ENCODE measurements at places on chromosomes 16 and 17. TPM values are rescaled to one million over a fixed set of nuclear protein-coding genes. Genes with fewer than 3 reads are reported as not detected.

- no peak for DNase-seq
Measured at GRCh38 chr17:5864741-5865657, 205.2 kb upstream of the WSCD1 start.

GRCh38 chr17:6556121-6557039 is at the start of gene PITPNM3:
PITPNM3 (minus strand) TSS chr17:6556555; CDS start chr17:6556406, 149 bp downstream.
- no peak for DNase-seq

DNA sequence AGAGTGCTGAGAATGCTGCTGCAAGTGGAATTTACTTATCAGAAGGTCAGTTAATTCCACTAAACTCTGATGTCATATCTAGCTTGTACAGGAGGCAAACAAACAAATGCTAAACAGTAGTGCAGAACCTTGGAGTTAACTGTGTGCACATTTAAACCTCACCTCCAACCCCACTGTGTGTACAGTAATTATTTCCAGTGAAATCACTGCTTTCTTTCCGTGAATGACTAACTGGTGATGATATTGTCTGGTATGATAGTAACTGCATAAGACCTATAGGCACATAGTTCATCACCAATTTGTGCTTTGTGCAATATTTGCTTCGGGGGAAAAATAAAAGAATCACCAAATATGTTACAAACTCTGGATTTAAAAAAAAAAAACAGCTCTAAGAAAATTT is 492.5 kb upstream of the HSBP1 start:
- no peak for DNase-seq

DNA sequence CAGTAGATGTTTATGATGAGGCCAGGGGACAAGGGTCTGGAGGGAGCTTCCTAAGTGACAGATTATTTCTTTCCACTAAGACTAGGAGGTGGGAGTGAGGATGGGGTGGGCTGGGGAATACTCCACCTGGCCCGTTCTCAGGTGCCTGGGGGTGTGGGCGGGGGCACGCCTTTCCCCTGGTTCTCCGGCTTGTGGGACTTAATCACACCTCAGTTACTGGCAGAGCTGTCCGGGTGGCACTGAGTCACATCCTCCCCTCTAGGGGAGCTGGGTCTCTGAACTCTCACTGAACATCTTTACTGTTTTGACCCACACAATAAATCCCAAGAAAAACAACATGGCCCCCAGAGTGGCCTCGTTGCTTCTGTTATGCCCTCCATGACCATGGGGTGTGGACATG is 332.8 kb downstream of the MAF start:
- DNase-seq: no peak

- no peak for DNase-seq
Measured at GRCh38 chr17:16989230-16989952, 17.5 kb upstream of the TNFRSF13B start.

- peak; percentile 73 for DNase-seq
Measured at GRCh38 chr16:27253526-27253930, 15.0 kb downstream of the NSMCE1 start.

DNA sequence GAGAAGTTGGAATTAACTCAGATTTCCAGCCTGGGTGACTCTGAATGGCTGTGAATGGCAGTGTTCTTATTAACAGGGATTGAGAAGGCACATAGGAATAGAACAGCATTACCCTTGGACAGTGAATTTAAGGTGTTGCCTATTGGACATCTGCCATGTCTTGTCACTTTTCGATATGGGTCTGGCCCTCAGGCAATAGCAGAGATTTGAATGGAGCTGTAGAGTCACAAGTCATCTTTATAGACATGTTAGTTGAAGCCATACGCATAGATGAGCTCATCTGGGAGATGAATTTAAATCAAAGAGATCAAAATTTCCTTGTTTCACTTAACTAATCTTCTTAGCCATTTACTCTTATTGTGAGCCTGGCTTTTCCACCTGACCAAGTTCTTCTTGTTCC is 14.9 kb upstream of the DHRS11 start:
- DNase-seq: no peak

- no peak for DNase-seq
Measured at GRCh38 chr16:24013054-24013636, 177.4 kb downstream of the PRKCB start.

DNA sequence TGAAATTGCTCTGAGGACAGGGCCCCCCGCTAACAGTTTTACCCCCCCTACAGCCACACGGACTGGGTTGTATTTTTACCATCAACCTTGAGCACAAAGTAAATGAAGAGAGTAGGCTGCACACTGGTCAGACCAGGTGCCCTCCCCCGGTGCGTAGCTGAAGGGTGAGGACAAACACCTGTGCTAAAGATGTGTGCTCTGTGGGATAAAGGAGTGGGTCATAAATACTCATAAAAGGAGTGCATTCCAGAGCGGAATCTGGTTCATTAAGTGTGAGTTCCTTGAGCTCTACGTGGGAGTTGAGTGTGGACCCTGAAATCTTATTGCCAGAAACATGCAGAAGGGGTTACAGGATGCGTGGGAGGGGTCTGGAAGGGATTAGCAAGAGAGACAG is 217.0 kb downstream of the CCDC182 start:
- no peak for DNase-seq

- DNase-seq: no peak
Measured at GRCh38 chr17:34616148-34616547, 36.8 kb downstream of the TMEM132E start.

- DNase-seq: no peak
Measured at GRCh38 chr16:25691519-25692091, at the start of gene HS3ST4. HS3ST4 (plus strand) TSS chr16:25691959.

DNA sequence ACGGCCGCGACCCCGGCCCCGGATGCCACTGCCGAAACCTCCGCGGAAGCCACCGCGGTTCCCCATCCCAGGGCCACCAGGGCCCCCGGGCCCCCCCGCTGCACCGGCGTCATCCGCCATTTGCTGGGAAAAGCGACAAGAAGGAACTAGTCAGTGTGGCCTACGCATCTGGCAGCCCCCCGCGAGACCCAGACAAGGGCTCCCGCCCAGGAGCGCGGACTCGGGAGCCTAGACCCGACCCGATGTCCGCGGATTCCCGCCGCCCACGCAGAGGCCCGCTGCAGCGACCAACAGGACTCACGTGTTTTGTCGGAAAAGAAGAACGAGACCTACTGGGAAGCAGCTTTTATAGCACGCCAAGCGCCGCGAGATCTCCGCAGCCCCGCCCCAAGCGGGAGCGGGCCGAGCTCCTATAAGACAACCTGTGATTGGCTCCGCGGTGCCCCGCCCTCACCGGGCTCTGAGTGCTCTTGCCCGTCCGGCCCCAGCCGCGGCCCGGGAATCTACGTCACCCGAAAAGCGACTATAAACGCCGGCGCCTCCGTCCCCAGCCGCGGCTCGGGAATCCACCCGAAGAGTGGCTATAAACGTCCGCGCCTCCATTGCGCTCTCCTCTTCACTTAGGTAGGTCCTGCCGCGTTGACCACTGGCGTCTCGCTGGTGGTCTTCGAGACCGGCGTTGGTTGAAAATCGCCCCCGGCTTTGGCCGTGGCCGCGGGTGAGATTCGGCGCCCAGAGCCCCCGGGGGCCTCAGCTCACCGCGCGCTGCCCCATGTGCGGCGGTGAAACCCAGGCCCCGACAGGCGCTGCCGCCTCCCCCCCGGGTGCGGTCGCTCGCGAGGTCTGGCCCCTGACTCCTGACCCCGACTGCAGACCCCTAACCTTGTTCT is at the start of gene RPS2:
Gene RPS2 (minus strand): TSS at position 321 of the 890 bp plus-strand sequence. CDS start 201 bp downstream, at position 120.
- peak; percentile 91 for DNase-seq

DNA sequence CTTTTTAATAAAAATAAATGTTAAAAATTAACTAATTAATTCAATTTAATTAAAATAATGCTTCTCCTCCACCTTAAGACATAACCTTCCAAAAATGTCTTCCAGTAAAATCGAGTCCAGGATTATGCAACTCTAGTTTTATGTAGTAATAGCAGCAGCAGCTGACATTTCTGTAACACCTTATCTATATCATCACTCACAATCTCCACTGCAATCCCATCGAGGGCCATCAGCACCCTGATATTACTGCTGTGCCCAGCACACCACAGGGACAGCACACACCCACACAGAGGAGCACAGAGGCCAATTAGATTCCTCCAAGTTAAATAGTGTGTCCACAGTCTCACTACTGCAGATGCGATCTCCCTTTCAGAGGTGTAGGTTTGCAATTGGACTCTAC is 2.9 kb downstream of the RPH3AL start:
- DNase-seq: no peak

GRCh38 chr16:72298961-72299360 is 127.0 kb upstream of the PMFBP1 start:
- DNase-seq: no peak

DNA sequence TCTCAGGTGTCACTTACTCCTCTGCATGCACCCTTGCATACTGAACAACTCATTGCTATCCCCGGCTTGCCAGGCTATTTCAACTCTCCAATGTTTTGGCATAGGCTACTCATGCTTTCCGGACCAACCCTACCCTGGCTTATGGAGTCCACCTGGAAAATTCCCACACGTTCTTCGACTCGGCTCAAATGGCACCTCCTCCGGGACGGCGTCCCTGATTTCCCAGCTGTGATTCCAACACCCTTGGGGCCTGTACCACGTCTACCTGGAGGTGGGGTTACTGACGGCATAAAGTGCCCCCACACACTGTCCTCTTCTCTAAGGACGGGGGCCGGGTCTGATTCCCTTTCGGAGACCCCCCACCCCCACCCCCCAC is 498 bp downstream of the SMYD4 start:
- no peak for DNase-seq

DNA sequence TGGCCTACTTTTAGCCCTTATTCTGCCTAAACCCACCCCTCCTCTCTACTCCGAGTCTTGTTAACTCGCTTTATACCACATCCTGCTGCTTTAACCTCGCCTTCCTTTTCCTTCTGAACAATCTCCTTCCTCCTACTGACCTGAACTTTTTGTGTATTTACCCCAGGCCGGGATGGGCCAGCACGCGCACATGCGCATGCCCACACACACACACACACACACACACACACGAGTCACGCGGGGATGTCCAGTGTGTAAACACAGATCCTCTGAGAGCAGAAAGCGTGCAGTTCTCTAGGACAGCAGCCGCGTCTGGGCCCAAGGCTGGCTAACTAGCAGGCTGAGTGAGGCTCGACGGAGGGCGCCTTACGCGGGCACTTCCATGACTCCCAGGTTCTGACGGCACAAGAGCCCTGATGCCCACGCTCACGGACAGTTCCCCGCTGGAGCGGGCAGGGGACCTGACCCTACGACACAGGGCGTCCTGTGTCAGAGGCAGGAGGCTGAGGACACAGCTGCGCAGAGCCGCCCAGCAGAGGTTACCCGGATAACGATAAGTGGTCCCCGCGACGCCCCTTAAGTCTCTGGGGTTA is 610 bp downstream of the PIK3R5 start:
- DNase-seq: no peak

DNA sequence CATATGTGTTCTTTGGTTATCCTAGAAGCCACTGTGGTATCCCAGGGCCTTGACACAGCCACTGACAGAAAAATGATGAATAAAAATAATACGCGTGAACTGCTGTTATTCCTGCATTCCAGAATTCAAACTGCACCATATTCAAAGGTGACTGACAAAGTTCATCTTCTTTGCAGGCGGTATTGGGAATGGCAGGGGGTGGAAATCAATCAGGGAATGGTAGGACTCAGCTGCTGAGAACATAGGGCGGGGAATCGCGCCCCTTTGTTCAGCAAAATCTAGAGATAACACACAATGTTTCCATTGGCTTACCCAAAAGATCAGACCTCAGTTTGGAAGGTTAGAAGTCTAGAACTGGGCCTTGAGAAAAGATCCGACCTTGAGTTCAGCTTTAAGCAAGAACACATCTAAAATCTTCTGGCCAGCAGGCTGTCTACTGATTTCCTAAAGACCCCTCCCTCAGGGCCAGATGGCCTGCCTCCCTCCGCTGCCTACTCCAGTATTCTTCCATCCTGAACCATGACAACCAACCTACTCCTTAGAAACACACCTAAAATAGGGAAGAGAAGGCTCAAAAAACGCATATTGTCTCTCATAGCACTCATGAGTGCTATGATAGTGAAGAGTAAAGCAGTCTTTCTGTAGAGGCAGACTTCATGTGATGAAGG is 34.1 kb downstream of the CDK5R1 start:
- DNase-seq: no peak

DNA sequence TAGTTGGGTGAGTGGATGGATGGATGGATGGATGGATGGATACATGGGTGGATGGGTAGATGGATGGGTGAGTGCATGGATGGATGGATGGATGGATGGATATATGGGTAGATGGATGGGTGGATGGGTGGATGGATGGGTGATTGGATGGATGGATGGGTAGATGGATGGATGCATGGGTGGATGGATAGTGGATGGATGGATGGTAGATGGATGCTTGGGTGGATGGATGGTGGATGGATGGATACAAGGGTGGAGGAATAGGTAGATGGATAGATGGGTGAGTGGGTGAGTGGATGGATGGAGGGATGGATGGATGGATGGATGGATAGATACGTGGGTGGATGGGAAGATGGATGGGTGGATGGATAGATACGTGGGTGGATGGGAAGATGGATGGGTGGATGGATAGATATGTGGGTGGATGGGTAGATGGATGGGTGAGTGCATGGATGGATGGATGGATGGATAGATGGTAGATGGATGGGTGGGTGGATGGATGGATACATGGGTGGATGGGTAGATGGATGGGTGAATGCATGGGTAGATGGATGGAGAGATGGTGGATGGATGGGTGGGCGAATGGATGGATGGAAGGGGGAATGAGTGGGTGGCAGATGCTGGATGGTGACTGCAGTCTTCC is 19.0 kb downstream of the ZNF469 start:
- no peak for DNase-seq

DNA sequence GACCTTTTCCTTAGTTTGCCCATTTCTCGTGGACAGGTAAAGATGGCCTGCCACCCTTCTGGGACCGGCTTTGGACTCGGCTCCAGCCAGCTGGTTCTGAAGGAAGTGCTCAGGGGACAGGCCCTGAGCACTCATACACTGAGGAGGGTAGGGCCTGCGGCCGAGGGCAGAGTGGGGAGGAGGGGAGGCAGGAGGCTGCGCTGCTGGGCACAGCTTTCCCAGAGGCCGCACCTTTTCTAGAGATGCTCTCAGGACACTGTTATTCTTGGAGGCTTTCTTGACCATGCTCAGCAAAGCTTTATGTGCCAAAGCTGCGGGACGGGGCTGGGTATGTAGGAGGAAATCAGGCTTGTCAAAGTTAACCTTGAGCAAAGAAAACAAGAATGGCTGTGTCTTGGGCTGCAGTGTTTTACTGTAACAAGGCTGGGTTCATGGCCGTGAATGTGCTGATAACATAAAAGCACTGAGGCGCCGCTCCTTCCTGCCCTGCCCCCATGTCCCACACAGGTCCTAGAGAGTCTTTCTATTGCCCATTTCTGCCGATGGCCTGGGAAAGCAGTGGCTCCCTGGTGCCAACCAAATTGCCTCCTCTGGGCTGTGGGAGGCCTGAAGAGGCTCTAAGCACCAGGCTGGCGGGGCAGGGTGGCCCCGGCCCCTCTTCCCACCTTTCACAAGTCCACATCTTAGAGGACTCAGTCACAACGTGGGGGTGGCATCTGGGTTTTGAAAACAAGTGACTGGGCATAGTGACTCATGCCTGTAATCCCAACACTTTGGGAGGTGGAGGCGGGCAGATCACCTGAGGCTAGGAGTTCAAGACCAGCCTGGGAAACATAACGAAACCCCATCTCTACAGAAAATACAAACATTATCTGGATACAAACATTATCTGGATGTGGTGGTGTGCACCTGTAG is 22.3 kb upstream of the TIMP2 start:
- DNase-seq: no peak

MYH8 gene
- not detected for total RNA-seq

KRTAP4-6 gene
- not detected for total RNA-seq

ZNF629 gene
- 23.9 TPM for total RNA-seq

SLC52A1 gene
- total RNA-seq: 0.62 TPM

NACA2 gene
- total RNA-seq: not detected

PLCG2 gene
- total RNA-seq: 17.3 TPM

TBX21 gene
- not detected for total RNA-seq

KRT26 gene
- total RNA-seq: not detected

Measured in kidney epithelial cell (primary cell).